ENCODE measurements at places on chromosomes 7 and 10.

DNA sequence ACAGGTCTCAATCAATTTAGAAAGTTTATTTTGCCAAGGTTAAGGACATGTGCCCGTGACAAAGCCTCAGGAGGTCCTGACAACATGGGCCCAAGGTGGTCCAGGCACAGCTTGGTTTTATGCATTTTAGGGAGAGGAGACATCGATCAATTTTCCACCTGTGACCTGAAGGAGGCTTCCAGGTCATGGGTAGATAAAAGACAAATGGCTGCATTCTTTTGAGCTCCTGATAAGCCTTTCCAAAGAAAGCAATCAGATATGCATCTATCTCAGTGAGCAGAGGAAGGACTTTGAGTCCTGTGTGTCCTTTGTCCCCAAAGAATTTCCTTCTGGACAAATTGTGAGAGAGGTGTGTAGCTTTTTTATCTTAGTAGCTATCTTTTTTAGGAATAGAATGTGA is 15.8 kb downstream of the LRRC72 start:
- no peak for DNase-seq

- DNase-seq = no peak
Measured at GRCh38 chr10:102354451-102354850, 41.1 kb upstream of the NFKB2 start.

DNA sequence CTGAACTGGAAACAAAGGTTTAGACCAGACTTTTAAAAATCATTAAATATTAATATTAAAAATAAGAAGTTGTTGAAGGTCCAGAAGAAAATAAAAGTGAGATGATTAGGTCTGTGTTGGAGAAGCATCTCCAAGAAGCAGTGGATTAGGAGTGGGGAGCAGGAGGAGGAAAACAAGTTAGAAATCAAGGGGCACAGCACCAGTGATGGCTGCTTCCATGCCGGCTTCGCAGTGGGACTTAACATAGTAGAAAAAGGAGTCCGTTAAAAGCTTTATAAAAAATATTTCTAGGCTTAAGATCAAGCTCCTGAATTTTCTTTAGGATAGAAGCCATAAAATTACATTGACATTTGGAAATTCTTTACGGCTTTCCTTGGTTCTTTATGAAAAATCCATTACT is 95.8 kb downstream of the CDC14C start:
- DNase-seq = no peak

- DNase-seq = no peak
Measured at GRCh38 chr10:124389613-124390361, 28.9 kb downstream of the OAT start.

DNA sequence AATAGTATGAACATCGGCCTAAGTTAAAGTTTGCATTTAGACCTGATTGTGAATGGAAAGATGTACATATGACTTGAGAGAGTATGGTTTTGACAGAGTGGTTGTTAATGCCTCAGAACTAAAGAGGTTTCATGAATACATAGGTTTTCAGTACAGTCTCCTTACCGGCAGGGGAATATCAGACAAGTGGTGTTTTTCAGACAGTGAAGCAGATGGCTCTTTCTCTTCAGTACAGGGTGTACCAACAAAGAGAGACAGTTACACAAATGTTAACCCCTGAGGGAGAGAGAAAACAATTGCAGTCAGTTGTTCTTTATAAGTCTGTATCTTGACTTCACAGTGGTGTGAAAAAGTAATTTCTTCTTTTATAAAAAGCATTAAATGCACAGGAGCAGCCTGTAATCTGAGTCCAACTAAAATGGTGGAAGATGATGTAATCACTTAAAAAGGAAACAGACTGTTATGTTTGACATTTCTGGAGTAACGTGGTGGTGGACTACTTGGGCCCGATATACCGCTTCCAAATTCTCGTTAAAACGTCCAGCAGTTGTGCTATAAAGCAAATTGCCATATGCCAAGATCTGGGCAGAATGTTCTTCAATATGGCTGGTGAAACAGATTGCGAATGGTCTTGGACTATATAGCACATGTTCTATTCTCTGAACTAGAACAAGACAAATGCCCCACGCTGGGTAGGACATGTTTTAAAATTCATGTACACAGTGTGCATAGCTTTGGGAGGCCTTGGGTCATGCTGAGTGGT is 69.2 kb downstream of the SDK1 start:
- no peak for DNase-seq

GRCh38 chr7:150947761-150948651 is 30.1 kb downstream of the KCNH2 start:
- no peak for DNase-seq

- no peak for DNase-seq
Measured at GRCh38 chr7:21167942-21168341, 259.9 kb upstream of the SP4 start.

GRCh38 chr10:18229826-18230225 is 89.6 kb downstream of the CACNB2 start:
- no peak for DNase-seq

- DNase-seq = no peak
Measured at GRCh38 chr7:30556840-30557239, 37.8 kb upstream of the GARS1 start.

- DNase-seq = no peak
Measured at GRCh38 chr7:2062648-2063047, 170.1 kb downstream of the MAD1L1 start.

DNA sequence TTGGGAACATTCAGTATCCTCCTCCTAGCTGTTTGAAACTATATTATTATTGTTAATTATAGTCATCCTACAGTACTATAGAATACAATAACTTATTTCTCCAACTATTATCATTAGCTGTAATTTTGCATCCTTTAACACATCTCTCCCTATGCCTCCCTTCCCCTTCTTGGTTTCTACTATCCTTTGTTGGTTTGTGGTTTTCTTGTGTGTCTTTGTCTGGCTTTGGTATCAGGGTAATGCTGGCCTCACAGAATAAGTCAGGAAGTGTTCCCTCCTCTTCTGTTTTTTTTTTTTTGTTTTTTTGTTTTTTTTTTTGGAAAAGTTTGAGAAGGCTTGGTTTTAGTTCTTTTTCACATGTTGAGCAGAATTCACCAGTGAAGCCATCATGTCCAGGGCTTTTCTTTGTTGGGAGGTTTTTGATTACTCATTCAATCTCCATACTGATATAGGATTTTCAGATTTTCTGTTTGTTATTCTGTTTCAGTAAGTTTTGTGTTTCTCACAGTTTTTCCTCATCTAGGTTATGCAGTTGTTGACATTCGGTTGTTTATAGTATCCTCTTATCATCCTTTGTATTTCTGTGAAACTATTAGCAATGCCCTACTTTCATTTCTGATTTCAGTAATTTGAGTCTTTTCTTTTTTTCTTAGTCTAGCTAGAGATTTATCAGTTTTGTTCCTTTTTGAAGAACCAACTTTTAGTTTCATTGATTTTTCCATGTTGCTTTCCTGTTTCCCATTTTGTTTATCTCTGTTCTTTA is 21.6 kb downstream of the C1GALT1 start:
- DNase-seq = no peak

Measured in activated naive CD8-positive, alpha-beta T cell treated with anti-CD3 and anti-CD28 coated beads, Interleukin-2, amount 50 U/mL, for 24 hours (primary cell).